ENCODE measurements at places on chromosomes 2 and 18.

DNA sequence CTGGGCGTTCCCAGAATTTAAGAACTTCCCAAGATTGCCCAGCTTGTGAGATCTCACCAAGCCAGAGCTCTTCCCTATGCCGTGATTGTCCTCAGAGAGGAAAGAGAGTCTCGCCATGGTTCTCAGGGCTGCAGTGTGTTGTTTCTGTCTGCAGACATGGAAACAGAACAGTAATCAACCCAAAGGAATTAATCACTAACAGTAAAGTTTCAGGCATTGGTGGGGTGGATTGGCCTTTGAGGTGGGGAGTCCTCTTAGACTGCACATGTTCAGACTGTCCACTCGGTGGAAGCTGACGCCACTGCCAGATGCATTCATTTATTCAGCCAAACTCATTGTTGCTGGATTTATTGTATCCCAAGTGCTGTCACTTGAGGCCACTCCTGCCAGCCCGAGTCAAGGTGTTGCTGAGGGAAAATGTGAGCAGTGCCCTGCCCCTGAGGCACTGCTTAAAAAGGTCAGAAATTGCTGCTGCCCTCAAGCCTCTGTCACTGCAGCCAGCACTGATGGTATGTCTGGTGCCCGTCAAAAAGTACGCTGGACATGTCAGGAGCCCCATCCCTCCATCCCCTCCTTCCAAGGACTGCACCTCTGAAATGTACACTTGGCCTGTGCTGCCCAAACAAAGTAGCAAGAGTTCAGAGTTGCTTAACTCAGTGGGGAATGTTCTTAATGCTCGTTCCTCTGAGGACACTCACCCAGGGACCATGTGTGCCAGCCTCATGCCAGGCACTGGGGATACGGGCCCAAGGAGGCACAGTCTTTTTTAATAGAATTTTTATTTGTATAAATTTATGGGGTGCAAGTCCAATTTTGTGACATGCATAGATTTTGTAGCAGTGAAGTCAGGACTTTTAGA lies 201.0 kb downstream of the GLI2 start:
- DNase-seq, result no peak

GRCh38 chr18:26438980-26439379 lies 109.4 kb downstream of the KCTD1 start:
- no peak for DNase-seq

GRCh38 chr2:158539176-158540005 lies 82.6 kb downstream of the PKP4 start:
- no peak for DNase-seq

- no peak for DNase-seq
Observed at GRCh38 chr2:10753156-10753555, 31.7 kb downstream of the ATP6V1C2 start.

DNA sequence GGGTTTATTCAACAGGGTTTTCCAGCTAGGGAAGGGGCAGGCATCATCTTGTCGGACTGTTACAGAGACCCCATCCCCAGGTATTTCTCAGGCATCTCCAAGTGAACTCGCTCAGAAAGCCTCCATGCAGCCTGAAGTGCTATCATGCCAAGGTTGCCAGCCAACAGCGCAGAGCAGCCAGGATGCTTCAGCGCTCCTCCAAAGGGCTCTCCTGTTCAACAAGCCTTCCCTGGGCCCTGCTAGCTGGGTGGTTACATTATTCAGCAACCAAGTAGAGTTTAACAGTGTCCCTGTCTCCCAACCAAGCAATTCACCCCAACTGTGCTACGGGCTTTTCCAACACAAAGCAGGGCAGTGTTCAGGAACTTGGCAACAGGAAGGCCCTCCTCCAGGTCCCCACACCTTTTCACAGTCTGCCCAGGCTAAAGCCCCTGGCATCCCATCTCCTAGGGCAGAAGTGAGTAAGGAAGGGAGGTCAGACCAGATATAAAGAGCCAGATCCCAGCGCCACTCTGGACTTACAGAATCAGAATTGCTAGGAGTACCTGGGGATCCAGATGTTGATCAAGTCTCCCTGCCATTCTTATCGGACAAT lies 52.9 kb downstream of the ZBTB7C start:
- DNase-seq, result no peak

DNA sequence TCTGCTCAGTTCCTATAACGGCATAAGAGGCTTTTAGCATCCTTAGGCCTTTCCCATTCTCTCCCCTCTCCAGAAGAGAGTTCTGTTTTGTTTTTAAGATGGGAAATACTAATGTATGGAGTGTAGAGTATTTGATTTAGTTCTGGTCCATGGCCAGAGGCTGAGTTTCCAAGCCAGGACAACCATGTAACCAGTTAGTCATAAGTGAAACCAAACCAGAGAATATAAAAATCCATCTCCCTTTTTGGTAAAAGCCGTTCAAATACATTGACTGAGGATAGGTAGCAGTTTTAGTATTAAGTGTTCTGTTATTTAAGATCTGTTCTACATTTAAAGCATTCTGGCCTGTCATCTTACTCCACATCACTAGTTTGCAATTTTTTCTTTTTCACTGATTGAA lies 3.1 kb downstream of the PSMD1 start:
- DNase-seq, result no peak

- DNase-seq, result no peak
Observed at GRCh38 chr2:118569876-118570535, 277.4 kb downstream of the EN1 start.

- DNase-seq, result no peak
Observed at GRCh38 chr2:149134335-149134923, 95.9 kb downstream of the LYPD6B start.

- no peak for DNase-seq
Observed at GRCh38 chr2:220959391-220959802, 612.7 kb downstream of the EPHA4 start.

DNA sequence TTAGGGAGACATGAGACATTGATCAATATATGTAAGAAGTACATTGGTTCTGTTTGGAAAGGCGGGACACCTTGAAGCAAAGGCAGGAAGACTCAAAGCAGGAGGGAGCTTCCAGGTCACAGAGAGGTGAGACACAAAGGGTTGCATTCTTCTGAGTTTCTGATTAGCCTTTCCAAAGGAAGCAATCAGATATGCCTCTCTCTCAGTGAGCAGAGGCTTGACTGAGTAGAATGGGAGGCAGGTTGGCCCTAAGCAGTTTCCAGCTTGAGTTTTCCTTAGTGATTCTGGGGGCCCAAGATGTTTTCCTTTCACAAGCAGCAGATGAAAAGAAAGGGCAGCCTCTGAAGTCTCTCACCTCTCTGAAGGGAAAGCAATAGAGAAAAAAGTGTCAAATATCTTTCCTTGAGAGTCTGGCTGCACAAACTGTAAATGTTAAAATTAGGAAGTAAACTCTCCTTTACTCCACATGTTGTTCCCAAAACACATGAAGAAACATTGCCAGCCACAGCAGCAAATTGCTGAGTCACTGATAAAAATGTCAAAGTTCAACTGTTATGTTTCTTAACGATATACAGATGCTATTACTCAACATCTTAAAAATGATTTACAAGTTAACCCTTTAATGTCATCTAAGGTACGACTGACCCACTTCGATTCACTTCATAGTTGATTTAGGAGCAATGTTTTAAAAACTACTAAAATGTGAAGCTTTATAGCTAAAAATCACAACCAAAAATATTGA lies 40.3 kb downstream of the CYB5A start:
- DNase-seq, result no peak

DNA sequence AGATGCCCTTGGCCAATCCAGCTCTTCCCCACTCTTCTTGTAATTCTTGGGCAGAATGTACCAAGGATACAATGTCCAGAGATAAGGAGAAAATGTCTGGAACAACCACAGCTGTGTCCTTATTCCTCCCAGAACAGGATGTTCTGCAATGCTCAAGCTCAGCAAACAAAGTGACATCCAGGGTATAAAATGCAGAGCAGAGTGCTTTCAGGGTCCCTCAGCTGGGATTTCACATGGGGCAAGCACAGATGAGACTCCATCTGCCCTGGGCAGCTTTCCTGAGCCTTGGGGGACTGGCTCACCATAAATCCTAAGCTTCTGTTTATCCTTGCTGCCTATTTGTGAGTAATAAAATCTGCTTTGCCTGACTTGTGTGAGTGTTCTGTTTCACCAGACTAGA lies 127.4 kb downstream of the VAPA start:
- peak; percentile 19 for DNase-seq

Measured in ascending aorta (tissue), 2 donors.